ENCODE measurements at places on chromosomes 3 and 15.

GRCh38 chr3:11290743-11291680 lies 18.8 kb downstream of the ATG7 start:
- peak; percentile 37 for DNase-seq

DNA sequence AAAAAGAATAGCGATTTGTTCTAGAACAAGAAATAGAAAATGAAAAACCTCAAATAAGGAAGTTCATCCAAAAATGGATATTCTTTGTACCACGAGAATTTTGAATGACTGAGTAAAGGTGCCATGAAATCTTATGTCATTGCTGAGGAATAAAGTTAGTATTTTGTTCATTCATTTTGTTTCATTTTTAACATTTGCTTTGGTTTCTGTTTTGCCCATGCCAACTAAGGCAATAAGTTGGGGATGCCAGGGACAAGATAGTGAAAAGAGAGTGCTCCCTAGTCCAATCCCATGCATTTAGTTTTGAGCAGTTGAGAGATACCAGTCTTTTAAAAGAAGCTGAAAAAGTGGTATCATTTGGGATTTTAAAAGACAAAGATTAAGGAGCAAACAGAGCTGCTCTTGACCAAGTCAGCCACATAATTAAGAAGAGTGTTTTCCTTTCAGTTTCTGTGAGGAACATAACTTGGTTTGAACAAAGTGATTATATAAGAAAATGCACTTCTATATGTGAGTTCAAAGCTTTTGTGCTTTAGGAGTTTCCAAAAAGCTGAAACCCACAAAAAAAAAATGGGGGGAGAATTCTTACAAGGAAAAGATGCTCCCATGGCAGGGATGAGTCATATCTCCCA lies 201.4 kb downstream of the PLOD2 start:
- no peak for DNase-seq

DNA sequence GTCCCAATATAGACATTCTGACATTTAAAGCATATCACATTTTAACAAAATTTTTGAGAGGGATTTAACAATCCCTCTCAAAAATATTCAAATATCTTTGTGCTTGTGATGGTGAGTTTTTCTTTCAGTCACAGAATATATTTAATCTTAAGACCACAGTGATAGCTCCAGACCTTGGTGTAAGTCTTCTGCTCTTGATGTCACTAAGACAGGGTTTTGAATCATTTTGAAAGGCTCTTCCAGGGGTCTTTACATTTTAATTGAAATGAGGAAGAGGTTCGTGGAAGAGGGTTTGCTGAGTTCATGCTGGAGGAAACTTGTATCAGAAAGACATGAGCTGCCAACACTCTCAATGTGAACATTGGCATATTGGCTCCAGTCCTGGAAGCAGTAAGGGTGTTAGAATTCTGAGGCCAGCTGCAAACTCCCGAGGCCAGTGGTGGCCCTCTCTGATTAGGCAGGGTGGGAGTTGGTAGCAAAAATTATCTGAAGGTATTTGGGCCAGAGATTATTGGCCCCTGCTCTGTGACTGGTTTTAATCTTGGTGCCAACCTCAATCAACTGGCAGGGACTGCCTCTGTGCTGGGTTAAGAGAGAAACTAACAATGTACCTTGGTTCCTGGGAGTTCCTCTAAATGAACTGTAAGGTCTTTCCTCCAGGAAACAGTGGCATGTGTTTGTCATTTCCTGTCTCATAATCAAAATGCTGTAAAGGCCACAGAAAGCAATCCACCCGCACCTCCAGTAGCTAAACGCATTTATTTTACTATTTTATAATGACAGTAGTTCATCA lies 5.3 kb downstream of the POU1F1 start:
- DNase-seq = no peak

DNA sequence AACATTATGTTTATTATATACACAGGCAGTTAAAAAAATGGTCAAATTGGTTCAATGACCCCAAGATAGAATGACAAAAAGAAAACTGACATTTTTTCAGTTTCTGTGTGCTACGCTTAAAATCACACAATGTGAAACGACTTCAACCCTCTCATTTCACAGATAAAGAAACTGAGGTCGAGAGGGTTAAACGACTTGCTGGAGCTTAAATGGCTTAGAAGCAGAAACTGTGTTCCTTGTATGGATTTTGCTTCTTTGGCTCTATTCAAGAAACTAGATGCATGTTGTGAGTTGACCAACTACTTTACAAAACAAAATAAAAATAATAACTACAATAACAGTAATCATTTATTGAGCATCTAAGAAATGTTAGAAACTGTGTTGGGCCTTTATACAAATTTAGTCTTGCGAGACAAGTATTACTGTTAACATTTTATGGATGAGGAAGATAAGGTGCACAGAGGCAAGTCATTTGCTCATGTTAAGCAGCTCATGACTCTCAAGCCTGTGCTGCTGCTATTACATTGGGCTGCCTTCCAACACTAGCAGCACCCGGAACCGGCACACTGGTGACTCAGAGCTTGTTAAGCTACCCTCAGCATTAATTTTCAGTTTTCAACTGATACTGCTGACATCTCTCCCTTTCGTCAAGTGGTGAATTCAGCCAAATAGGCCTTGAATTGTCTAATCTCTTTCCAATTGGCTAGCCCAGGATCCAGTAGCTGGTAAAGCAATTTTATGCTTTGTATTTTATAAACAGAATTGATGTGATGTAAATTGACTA lies 487.6 kb downstream of the NAALADL2 start:
- peak; percentile 92 for DNase-seq

DNA sequence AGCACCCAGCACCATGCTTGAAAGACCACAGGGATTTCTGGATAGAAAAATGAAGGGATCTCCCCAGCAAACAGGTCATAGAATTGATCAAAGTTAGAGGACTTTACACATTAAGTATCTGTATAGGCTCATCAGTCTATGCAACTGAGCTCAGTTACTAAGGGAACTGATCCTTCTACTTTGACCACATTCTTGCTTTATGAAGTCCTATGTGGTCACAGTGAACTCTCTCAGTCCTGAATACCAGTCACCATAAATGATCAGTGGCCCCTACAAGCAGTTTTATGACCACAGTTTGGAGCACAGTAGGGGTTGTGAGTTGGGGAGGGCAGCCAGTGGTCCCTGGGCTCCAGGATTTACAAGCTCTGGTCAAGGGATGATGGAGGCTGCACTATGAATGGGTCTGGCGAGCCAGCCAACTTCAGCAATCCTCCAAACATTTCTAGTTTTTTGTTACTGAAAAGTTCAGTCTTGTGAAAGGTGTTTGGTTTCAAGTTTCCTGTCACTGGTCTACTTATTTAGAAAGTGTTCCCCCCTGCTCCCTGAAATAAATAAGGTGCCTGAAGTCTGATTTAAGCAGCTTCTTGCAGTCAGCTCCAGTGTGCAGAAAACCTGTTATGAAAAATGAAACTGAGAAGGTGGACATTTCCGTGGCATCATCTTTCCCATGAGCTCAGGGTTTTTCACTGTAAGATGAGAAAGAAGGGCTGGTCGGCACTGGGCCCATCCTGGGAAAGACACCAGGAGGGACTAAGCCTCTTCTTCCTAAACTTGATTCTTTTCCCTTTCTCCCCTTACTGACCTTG lies 75.5 kb downstream of the DAPK2 start:
- DNase-seq = no peak

GRCh38 chr3:17765819-17766472 lies 23.5 kb upstream of the TBC1D5 start:
- no peak for DNase-seq

DNA sequence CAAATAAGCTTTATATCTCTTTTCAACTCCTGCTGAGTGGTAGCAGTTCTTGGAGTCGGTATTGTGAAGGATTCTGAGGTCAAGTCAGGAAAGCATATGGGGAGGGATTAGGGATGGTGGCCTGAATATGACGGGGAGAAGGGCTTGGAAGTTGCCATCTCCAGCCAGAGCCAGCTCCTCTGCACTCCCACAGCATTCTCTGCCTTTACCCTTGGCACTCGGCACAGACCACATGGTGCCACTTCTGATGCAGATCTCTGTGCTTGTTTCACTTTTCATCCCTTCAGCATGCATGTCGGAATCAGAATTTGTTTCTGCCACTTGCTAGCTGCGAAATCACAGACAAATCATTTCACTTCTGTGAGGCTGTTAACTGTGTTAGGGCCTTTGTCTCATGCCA lies 52.5 kb downstream of the RAB11A start:
- no peak for DNase-seq

DNA sequence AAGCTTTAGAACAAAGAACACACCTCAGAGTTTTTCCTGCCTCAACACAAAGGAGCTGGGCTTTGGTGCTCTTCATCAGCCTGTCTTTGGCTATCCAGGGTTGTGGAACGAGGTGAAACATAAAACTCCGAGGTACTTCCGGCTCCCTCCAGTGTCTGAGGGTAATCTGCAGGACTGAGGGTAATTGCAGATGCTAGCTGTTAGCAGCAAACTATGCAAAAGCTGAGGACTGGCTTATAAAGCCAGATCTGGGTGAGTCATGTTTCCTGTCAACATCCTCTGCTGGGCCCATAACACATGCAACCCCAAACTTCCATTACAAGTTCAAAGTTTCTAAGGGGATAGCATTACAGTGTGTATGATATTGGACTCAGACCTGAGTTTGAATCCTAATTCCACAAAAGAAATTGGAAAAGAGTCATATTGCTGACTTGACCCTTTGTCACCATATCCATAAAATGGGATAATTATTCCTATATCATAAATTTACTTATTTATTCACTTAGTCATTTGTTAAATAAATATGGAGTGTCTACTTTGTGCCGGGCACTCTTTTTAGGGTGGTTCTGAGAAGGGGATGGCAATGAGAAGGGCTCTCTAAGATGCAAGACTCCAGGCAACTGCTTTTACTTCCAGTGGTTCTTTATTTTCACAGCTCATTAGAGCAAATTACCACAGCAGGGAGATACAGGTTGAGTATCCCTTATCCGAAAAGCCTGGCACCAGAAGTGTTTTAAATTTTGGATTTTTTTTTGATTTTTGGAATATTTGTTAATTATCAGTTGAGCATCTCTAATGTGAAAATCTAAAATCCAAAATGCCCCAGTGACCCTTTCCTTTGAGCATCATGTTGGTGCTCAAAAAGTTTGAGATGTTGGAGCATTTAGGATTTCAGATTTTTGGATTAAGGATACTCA lies 9.5 kb upstream of the TRIM69 start:
- peak; percentile 92 for DNase-seq

DNA sequence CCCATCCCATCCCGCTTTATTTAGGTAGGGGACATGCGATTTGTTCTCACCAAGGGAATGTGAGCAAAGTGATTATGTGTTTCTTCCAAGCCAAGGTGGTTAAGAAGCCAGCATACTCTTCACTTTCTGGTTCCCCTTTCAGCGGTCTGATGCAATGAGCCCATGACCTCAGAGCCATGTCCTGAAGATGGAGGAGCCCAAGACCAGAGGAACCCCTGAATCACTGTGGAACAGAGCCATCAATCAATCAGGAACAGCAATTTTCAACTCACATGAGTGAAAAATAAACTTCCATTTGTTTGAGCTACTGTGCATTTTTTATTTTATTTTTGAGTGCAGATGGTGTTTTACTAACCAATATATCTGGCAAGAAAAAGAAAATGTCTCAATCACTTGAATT lies 10.8 kb downstream of the THRB start:
- DNase-seq = no peak

DNA sequence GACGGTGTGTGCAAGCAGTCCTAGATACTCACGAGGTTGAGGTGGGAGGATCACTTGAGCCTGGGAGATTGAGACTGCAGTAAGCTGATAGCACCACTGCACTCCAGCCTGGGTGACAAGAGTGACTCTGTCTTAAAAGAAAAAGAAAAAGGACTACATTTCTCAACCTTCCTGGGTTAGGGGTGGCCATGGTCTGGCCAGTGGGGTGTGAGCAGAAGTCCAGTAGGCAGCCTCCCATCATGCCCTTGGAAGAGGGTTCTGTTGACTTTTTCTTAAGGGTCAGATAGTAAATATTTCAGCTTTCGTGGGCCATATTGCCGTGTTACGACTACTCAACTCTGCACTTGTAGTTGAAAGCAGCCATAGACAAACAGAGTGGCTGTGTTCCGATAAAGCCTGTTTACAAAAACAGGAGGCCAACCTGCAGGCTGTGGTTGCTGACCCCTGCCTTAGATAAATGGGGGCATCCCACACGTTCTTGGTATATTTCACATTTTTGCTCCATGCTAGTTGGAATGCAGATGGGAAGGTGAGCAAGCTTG lies 31.0 kb upstream of the PDE8A start:
- DNase-seq = no peak

GRCh38 chr3:184946917-184947316 lies 135.0 kb downstream of the VPS8 start:
- DNase-seq = no peak

DNA sequence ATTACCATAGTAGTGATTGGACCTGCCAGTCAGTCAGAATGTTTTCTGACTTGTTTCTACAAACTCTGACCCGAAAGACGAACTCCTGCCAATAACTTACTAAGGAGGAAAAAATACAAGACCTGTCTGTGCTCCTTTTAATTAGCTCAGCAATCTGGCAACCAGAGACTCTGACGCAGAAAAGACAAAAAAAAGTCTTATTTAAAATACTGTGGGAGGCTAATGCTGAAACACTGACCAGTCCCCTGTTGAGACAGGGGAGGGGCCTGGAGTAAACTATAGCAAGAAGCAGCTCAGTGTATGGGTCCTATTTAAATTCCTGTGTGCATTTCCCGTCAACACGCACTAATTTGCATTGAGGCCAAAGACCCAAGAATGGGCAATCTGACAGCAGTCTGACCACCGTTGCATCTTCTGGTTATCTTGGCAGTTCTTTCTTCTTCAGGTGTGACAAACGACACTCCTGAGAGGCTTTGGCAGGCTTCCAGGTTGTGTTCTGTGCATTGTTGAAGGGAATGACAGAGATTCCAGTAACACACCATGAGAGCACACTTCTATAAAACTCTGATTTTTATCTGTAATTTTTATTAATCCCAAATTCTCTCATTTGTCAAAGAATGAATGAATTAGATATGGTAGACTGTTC lies 1114.3 kb downstream of the IGSF11 start:
- DNase-seq = no peak

- DNase-seq = no peak
Observed at GRCh38 chr3:11435440-11436165, 163.4 kb downstream of the ATG7 start.

GRCh38 chr3:178381555-178381954 lies 154.7 kb upstream of the KCNMB2 start:
- peak; percentile 77 for DNase-seq

DNA sequence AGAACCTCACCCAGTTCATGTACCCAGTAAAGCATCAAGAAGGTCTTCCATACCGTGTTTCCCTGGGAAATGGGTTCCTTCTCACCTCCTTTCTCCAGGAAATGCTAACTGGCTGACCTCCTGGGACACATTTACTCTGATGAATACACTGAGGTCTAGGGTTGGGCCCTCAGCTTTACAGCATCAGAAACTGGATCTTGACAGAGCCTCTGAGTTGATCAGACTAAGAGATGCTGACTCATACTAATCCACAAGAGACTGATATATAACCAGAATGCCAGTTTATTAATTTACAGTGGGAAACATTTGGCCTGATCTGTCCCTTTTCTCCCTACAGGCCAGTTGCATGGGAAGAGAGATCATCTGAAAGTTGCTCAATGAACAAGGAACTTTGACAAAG lies 55.8 kb downstream of the GTF2E1 start:
- peak; percentile 17 for DNase-seq
